ENCODE measurements at places on chromosomes 11 and 22.

GRCh38 chr11:41879214-41879613 is 419.8 kb upstream of the LRRC4C start:
- no peak for ATAC-seq

GRCh38 chr11:17272801-17273200 is 3.7 kb upstream of the NUCB2 start:
- no peak for ATAC-seq

GRCh38 chr22:26122920-26123468 is 46.3 kb upstream of the SEZ6L start:
- ATAC-seq = no peak

DNA sequence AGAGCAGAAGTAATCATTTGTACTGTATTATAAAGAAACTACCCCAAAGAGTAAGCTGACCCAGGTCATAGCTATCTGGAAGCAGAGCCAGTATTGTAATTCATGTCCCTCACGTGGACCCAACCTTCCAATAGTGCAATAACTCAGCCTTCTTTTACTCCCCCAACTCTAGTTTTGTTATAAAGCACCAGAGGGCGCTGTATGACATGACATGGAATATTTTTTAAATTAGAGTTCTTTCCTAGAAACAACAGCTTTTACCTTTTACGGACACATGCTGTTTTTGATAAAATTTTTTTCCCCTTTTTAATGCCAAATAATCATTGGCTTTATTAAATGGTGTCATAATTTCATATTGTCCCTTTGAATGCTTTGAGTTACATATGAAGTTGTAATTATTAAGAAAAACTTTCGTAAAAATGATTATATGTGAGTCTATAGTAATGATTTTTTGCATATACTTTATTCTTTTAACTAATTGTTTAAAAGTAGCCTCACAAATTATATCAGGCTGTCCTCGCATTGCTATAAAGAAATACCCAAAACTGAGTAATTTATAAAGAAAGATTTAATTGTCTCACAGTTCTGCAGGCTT is 76.9 kb downstream of the DKK3 start:
- ATAC-seq = no peak

- no peak for ATAC-seq
Observed at GRCh38 chr11:117070016-117070415, 28.2 kb downstream of the SIK3 start.

DNA sequence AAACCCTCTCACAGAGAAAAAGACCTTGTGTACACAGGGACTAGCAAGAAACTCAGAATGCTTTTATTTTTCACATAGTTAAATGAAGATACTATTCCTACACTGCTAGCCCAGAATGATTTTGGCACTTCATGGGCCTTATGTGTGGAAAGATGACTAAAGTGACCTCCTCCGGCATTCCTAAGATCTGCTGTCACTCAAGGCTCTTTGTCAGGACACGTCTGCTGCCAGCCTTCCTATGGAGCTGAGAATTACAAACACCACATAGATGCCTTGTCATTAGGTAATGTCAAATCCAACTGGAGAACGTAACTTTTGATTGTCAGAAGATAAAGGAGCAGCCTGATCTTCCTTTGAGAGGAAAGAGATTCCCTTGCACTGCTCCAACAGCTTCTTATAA is 249.1 kb downstream of the FAT3 start:
- no peak for ATAC-seq

GRCh38 chr22:37225481-37225880 is 13.2 kb upstream of the SSTR3 start:
- no peak for ATAC-seq

GRCh38 chr11:123069908-123070821 is 8.2 kb upstream of the HSPA8 start:
- peak; percentile 77 for ATAC-seq

GRCh38 chr22:45777046-45777851 is 105.6 kb downstream of the ATXN10 start:
- ATAC-seq = no peak

- no peak for ATAC-seq
Observed at GRCh38 chr22:32567544-32567943, 92.9 kb downstream of the FBXO7 start.
